ENCODE measurements at places on chromosomes 6 and 20. TPM values are rescaled to one million over a fixed set of nuclear protein-coding genes. Genes with fewer than 3 reads are reported as not detected.

GRCh38 chr6:6766230-6766905 lies 177.8 kb downstream of the LY86 start:
- DNase-seq = no peak

GRCh38 chr20:5835871-5836270 lies 85.7 kb downstream of the SHLD1 start:
- no peak for DNase-seq

Gene HLA-DOA
- total RNA-seq = 25.2 TPM

DNA sequence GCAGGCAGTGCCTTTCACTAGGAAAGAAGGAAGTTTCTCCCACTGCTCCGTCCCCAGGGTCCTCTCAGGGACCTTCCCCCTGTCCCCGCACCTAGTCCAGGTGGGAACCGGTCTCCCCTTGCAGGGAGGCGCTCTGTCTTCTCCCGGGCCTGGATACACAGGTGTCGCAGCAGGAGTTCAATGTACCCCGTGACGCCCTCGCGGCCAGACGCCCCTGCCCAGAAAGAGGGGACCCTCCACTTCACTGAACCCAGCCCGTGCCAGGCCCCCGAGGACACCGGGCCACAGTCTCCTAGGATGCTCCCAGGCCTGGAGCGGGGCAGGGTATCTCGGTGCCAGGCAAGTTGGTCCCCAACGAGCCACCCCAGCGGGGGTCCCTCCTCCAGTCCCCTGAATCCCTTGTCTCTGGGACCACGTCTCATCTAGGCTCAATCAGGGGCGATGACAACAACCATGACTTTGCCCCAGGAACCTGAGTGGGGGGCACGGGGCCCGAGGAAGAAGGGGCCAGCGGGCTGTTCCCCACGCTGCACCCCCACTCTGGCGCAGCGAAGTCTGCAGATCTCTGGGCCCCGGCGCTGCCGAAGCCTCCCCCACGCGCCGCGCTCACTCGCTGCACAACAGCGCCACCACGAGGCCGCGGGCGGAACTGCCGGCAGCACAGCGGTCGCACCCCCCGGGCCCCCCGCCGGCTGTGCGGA lies 103.0 kb downstream of the EDN3 start:
- DNase-seq = peak; percentile 73

Gene ANKEF1
- total RNA-seq = 4.0 TPM

DNA sequence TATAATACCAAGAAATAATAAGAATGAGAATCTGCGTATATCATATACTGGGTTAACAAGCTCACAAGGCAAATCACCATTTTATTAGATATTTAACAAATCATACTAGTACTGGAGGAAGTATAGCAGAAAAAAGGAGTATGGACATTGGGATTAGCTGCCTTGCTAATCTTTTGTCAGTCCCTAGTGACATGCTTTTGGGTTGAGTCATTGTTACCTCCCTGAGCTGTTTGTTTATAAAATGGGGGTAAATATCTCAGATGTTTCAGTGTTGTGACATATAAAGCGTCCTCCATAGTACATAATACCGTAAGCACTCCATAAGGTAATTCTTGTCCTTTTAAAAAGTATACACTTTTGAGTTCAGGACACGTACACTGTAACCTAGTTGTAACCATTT lies 107.0 kb downstream of the ESR1 start:
- no peak for DNase-seq

DNA sequence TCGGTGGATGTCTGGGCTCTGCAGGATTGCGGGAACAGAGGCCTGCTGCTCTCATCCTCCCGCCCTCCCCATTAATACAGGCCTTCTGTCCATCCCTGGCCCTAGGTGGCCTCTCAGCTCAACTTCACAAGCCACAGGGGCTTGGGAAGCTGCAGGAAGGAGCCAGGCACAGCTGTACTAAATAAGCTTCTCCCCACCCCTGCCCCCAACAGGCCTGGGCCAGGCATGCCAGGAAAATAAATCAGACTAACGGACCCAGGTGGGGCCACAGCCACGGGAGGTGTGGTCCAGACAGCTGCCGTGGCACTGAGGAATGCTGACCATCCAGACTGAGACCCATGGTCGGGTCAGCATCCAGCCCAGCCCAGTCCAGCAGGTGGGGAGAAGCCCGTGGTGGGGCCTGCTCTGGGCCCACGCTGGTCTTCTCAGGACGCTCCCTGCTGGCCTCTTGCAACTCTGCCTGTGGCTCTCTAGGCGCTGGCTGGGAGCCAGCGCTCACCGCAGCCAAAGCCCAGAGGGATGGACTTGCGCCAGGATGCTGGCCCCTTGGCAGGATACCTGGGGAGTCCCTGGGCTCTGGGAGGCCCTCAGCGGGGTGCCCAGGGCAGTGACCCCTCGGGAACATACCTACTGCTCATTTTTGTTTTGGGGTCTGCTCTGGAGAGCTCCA lies 8.6 kb upstream of the YTHDF1 start:
- DNase-seq = peak; percentile 78

DNA sequence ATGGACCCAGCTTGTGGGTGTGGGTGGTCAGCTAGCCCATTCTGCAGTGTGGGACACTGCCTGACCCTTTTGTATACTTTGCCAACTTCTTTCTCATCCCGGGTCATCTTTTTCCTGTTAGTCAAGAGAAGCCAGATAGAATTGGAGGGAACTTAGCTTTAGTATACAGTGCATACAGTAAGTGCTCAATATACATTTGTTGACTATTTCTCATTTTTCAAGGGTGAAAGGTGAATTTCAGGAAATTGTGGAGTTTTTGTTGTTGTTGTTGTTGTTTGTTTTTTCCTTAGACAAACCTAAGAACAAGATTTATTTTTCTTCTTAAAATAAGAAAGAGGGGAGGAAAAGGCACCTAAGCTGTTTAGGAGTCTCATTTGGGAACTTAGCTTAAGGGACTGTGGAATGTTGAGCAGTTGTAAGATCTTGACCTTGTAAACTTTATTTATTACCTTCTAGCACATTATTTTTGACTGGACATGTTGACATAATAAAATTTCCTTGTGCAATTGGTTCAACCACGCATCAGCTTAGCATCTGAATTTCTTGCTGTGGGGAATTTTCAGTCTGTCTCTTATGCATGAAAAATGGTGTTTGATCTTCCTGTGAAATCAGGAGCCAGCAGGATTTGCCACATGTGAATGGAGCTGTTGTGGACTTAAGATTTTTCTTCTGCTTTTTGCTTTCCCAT lies 113.6 kb downstream of the ARID1B start:
- DNase-seq = no peak

DNA sequence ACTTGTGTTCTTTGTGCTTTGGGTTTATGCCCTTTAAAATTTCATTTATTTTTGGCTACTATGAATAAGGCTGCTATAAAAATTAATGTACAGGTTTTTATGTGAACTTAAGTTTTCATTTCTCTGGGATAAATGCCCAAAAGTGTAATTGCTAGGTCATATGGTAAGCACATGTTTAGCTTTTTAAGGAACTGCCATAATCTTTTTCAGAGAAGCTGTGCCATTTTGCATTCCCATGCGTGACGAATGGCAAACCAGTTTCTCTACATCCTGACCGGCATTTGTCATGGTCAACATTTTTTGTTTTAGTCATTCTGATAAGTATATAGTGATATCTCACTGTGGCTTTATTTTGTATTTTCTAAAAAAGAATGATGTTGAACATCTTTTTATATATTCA lies 236.0 kb upstream of the SGK1 start:
- no peak for DNase-seq

GRCh38 chr6:34385793-34386195 lies 6.7 kb downstream of the NUDT3 start:
- DNase-seq = no peak

DNA sequence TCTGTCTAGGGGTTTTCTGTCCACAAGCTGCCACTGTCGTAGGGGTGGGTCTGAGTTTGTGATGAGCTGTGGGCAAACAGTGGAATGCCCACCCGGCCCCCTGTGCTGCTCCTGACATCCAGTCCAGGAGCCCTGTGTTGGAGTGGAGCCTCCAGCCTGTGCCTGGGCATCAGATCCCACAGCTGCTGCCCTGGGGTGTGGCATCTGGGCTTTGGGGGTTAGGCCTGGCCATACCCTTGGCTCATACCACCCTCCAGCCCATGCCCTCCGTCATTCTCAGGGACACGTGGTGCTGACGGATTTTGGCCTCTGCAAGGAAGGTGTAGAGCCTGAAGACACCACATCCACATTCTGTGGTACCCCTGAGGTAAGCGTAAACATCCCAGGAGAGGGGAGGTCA lies 12.9 kb downstream of the SGK2 start:
- DNase-seq = no peak

Gene SEL1L2
- not detected for total RNA-seq

GRCh38 chr20:19820555-19821211 lies 62.6 kb downstream of the RIN2 start:
- DNase-seq = no peak

Gene COX4I2
- total RNA-seq = 19.1 TPM

GRCh38 chr20:11502061-11502460 lies 415.6 kb upstream of the BTBD3 start:
- DNase-seq = no peak

- DNase-seq = no peak
Observed at GRCh38 chr6:129704708-129705107, 5.3 kb downstream of the ARHGAP18 start.

DNA sequence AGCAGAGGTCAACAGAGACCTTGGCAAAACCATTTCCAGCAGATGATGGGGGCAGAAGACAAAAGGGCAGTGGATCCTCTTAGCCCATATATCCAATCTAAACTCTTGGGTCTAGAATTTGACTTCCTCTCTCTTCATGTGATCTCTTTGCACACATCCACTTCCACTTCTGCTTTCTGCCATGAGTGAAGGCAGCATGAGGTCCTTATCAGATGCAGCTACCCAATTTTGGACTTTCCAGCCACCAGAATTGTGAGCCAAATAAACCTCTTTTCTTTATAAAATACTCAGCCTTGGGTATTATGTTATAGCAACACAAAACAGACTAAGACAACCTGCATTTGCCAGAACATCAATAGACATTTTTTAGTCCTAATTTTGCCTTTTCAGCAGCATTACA lies 191.6 kb downstream of the ADAT2 start:
- DNase-seq = no peak

DNA sequence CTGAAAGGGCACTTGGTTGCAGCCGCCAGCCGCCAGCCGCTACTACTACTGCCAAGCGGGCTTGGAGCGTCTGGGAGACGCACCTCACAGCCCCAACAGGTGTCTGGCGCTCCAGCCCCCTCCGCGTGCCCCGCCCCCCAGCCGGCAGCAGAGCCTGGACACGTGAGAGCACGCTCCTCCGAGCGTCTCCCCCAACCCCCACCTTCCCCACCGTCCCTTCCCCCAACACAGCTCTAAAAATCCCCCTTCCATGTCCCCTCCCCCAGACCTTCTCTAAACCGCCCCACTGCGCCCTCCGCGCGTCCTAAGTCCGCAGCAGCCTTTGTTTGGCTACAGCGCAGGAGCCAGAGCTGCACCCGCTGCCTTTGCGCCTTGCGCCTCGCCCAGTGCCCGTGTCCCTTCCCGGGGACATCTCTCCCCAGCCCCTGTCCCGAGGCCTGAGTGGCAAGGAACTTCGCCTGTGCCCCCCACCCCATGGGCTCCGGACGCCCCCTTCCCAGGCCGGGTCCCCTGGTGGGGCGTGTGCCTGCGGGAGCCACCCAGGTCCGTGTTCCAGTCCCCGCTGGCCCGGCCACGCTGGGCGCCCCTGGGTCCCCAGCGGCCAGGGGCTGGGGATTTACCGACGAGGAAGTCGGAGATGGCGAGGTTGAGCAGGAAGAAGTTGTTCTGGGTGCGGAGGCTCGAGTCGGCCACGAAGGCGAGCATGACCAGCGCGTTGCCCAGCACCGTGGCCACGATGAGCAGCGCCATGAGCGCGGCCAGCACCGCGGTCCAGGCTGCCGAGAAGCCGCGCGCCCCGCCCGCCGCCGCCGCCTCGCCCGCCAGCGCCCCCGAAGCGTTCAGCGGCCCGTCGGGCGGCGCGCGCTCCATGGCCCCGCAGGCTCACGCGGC lies 732 bp downstream of the HRH3 start:
- DNase-seq = no peak

Gene SDCBP2
- 10.9 TPM for total RNA-seq

DNA sequence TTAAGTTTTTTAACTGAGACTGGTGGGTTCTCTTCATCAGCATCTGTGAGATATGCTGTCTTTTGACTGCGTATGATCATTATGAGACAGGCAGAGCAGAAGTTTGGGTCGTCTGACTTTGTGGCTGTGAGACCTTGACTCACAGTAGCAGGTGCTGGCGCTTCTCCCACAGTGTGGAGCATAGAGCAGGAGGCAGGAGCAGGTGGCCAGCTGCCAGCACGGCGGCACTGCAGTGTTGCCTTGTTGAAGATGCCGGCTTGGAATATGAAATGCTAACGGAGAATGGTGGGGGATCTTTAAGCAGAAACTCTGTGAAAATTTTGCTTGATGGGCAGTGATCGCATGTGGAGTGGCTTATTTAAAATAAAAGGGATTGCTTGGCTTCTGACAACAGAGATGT lies 105.0 kb downstream of the TIAM2 start:
- DNase-seq = no peak

GRCh38 chr6:878179-878578 lies 185.2 kb upstream of the EXOC2 start:
- no peak for DNase-seq

- DNase-seq = no peak
Observed at GRCh38 chr6:52494298-52495072, 74.3 kb downstream of the EFHC1 start.

GRCh38 chr6:22904431-22904830 lies 335.1 kb downstream of the HDGFL1 start:
- DNase-seq = no peak

DNA sequence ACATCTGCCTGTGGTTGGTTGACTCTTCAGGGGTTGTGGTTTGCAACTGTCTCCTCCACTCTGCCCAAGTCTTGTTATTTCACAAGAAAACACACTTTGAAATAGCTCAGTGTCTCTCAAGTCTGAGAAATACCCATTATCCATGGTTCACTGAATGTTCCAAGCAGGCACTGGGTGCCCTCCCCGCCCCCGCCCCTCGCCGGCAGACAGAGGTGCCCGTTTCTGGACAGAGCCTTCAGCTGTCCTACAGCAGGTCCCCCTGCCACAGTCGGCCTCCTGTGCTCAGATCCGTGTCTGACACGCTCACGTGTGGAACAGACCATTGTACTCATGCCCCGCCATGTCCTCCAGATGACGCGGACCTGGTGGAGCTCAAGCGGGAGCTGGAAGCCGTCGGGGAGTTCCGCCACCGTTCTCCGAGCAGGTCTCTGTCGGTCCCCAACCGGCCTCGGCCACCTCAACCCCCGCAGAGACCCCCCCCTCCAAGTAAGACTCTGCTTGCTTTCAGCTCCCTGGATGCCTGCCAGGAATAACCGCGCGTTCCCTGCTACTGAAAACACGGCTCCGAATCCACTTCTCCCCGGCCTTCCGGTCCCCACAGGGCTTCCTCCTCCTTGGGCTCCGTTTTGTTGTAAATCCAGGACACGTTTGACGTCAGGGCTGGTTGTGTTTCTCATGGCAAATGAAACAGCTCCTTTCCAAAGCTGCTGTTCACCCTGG lies 81.4 kb downstream of the SERAC1 start:
- DNase-seq = no peak

Measured in upper lobe of right lung (tissue), 1 donor.